ENCODE measurements at places on chromosomes 4 and X. TPM values are rescaled to one million over a fixed set of nuclear protein-coding genes. Genes with fewer than 3 reads are reported as not detected.
A peak's percentile ranks its signal among the peaks of the same experiment; 100 is the strongest.

SLC38A5 gene
- 27.7 TPM for total RNA-seq

- no peak for DNase-seq
These were observed 41.9 kb downstream of the MAMLD1 start for GRCh38 chrX:150405006-150405405.

DNA sequence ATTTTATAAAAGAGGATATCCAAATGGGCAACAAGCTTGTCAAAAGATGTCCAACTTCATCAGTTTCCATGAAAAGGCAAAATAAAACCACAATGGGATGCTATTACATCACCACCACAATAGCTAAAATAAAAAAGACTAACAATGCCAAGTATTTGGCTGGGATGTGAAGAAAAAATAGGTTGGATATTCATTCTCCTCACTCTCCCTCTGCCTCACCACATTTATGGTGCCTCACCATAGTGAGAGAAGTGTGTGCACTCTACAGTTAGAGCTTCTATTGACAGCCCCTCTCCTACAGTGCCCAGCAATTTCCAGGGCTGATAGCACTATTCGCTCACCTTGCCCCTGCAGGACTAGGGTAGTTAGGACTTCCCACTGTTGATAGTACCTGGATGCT is 25.5 kb downstream of the VEGFC start:
- no peak for DNase-seq

TSPAN7 gene
- total RNA-seq, result not detected

GRCh38 chr4:122224348-122224747 is 72.2 kb downstream of the BLTP1 start:
- DNase-seq, result no peak

DNA sequence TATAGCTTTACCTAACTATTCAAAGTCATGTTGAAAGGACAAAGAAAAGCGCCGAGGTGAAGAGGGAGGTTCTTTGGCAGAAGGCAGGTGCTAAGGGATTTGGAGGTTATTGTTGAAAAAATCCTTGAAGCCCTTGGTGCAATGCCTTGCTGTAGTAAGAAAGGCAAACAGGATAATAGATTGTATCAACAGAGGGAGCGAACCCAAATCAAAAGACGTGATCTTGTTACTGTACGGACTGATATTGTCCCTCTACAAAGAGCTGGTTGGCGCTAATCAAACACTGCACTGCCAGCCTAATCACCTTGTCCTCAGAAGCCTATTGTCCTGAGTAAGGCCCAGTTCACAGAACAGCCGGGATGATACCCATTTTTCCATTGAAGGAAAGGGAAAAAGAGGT is 182.9 kb downstream of the ZIC3 start:
- no peak for DNase-seq

GRCh38 chr4:36785973-36786372 is 458.6 kb upstream of the NWD2 start:
- DNase-seq, result no peak

MAGEA12 gene
- total RNA-seq, result not detected

PAGE4 gene
- not detected for total RNA-seq

GPAT3 gene
- 18.9 TPM for total RNA-seq

DNA sequence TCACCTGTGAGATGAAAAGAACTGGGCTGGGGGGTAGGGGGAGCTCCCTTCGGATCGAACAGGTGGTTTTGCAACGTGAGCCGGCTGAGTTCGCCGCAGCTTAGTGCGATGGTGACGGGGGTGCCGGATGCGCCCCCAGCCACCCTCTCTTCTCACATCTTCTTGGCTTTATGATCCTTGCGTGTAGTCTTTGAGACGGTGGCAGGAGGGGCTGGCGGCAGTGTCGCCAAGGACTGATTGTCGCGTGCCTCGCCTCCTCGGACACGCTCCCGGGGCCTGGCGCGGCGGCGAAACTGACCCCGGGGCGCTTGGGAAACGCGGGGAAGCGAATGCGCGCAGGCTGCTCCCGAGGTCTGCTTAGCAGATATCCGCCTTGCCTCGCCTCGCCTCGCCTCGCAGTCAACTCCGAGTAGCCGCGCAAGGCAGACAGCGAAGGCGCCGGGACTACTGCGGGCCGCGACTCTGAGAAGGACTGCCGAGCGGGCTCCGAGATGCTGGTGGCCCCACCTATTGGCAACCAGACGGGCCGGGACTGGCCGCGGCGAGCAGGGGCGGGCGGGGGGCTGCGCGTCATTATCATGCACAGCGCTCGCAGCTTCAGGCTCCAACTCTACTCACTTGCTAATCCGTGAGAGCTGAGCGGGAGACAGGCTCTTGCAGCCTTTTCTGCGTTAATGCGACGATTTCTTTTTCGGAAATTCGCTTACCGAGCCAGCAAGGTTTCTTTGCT is 1.5 kb downstream of the GRID2 start:
- no peak for DNase-seq

DNA sequence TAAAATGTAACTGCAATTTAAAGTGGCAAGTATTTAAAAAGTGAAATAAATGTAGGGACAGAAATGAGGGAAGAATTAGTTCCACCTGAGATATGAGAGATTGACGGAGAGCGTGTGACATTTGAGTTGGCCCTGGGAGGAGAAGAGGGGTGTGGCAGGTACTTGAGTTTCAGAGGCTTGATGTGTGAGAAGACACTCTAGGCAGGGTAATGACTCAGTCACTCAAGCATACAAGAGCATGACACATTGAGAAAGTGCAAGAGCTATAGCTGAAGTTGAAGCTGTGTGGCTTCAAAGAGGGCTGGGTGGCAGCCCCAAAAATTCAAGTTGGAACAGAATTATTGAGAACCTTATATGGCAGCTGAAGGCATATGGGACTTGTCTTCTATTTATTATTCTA is 420.5 kb downstream of the SLITRK2 start:
- no peak for DNase-seq

DNA sequence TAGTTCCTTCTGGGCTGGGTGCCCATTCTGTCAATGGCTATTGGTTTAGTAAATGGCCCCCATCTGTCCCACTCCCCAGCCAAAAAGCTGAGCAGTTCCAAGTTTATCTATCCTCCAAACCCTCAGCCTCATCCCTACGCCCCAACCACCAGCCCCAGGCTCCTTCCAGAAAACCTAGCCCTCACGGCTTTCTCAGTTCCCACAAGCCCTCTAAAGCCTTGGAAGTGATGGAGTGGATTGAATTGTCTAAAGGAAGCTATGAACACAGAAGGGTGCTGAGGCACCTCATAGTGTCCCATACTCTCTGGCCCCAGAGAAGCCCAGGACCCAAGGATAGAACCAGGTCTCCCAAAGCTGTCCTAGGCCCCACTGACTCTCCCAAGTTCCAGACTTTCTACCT is 75.6 kb upstream of the EFNB1 start:
- DNase-seq, result no peak

GNRHR gene
- not detected for total RNA-seq

DNA sequence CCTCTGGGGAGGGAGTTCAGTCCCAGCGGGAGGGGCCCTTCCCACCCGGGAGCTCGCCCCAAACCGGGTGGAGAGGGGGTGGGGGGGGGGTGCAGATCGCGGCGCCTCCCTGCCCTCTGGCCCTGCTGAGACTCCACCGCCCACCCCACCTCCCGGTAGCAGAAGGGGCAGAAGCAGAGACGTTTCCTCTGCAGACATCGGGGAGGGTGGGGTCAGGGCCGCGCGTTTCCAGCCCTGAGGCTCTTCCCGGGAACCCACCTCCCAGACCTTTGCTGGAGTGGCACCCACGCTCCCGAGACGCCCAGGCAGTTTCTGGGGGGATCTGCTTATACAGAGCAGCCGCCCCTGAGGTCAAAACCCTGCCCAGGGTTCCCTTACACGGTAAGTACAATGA is 30.2 kb downstream of the CPLX1 start:
- DNase-seq, result no peak

DNA sequence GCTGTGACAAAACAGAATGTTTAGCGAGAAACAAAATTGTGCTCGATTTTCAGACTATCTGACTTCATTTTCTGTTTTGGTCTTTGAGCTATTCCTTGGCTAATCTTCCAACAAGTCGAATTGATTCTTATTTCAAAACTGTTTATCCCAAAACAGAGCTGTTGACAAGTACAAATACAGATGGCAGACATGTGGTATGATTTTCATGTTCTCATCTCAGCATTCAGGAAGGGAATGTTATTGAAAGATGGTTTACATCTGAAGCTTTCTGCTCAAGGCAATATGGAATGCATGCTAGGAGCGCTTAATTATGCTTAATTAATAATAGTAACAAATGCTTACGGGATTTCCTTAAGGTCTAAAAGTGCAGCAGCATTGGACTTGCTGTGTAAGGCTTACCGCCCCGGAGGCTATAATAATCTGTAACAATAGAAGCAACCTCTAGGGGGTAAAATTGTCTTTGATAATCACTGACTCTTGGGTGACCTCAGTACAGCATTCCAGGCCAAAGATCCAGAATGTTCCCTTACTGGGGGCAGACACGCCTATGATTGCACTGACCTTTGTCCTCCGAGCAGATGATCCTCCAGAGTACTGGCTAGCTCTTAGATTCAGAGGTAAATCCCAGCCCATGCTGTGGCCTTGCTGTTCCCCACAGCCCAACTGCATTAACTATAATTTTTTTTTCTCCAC is 16.4 kb downstream of the LSM6 start:
- no peak for DNase-seq

GRCh38 chr4:147220833-147221232 is 260.1 kb upstream of the EDNRA start:
- DNase-seq, result peak; percentile 44
